ENCODE measurements at places on chromosomes 16 and 17.

DNA sequence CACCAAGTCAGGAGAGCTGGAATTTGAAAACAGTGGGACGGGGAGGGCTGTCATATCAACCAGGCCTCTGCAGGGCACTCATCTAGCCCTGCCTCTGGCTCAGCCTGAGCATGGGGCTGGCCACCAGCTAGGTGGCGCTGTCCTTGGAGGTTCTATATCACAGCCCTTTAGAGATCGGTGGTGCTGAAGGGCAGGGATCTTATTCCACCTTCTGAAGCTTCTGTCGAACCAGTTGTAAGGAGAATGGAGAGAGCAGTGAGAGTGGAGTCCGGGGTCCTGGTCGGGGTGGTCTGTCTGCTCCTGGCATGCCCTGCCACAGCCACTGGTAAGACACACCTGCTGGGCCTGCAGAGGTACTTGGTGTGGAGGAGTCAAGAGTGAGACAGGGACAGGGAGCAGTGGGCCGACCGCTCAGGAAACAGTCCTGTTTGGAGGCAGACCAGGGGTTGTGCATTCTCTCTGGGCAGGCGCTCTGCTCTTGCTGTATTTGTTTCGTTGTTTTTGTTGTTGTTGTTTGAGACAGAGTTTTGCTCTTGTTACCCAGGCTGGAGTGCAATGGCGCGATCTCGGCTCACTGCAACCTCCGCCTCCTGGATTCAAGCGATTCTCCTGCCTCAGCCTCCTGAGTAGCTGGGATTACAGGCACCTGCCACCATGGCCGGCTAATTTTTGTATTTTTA is at the start of gene CES3:
CES3 (plus strand) TSS at position 202 of the 680 bp plus-strand sequence; CDS start at position 244, 42 bp downstream.
- DNase-seq: no peak

- DNase-seq: no peak
Observed at GRCh38 chr16:8380311-8380710, 210.0 kb downstream of the TMEM114 start.

DNA sequence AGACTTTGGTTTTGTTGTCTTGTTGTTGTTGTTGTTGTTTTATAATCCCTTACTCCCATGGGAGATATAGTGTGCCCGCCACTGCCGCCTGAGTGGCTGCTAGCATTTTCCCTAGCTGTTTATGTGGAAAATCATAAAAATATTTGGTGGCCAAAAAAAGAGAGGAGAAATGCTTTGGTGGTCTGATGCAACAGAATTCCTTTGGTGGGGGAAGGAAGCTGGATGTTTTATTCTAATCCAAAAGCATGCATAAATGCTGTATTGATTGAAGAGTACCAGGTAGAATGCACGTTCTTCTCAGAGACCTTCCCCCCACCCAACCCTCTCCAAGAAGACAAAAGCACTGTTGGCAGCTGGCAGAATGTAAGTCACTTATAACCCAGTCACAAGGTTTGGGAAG is 93.2 kb downstream of the C17orf67 start:
- DNase-seq: no peak

DNA sequence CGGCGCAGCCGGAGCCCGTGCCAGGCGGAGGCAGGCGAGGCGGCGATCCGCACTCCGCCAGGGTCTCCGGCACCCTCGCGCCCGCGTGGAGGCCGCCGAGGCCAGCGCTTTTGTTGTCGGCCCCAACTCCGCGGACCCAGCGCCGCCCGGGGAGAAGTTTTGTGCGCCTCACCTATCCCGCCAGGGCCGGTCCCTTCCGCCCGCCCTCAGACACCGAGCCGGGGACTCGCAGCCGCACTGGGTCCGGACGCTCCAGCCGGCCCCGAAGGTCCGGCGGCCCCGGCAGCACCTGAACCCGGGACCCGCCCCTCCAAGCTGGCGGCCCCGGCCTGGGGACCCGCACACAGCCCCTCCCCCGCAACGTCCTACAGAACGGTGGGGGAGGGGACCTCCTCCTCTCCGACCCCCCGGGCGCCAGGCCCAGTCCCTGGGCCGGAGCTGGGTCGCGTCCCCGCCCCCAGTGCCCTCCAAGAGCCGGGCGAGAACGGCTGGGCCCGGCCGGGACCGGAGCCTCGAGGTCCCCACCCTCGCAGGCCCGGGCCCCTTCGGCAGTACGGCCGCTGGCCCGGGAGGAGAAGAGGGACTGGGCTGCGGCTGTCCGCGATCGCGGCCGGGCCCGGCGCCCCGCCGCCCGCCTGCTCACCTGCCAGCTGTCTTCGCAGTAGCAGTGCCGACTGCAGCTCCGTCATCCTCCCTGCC is 698 bp downstream of the UBE2G1 start:
- no peak for DNase-seq

GRCh38 chr16:73997971-73998370 is 298.6 kb upstream of the PSMD7 start:
- no peak for DNase-seq

DNA sequence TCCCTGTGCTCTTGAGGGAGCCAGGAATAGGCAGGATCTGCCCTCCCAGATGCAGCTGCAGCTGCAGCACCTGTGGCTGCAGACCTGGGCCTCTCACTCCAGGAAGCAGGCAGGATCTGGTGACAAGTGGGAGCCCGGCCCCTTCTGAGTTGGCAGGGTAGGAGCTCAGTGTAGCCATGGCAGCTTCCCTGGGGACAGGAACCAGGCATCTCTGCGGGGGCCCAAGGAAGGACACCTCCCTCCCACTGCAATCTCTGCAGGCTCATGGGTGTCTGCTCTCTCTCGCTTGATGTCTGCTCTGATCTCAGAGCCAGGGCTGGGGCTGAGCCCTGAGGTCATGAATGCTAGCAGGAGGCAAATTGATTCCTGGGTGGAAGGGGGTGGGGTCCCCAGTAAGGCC is 592.5 kb upstream of the CA10 start:
- no peak for DNase-seq

Measured in right renal pelvis (tissue), 4 donors.